GM23338 (cell line): ENCODE measurements at places on chromosomes 16 and 17. TPM values are rescaled to one million over a fixed set of nuclear protein-coding genes. Genes with fewer than 3 reads are reported as not detected.

TMEM235 gene
- not detected in 2 replicates for total RNA-seq

- no peak for DNase-seq
These were observed 7.9 kb downstream of the ESRP2 start for GRCh38 chr16:68227850-68228553.

DNA sequence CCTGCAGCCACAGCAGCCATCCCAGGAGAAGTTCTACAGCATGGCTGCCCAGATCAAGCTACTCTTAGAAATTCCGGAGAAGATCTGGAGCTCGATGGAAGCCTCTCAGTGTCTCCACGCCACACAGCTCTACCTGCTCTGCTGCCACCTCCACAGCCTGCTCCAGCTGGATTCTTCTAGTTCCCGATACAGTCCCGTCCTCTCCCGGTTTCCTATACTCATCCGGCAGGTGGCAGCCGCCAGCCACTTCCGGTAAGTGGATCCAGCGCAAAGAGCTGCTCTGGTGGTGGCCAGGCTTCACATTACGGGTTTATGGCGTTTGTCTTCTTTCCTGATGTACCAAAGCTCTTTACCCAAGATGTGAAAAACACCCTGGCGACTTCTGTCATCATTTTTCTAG is 3.6 kb downstream of the COG1 start:
- DNase-seq = peak; percentile 66

MAPT gene
- 1.1 and 1.7 TPM in 2 replicates for total RNA-seq

DNA sequence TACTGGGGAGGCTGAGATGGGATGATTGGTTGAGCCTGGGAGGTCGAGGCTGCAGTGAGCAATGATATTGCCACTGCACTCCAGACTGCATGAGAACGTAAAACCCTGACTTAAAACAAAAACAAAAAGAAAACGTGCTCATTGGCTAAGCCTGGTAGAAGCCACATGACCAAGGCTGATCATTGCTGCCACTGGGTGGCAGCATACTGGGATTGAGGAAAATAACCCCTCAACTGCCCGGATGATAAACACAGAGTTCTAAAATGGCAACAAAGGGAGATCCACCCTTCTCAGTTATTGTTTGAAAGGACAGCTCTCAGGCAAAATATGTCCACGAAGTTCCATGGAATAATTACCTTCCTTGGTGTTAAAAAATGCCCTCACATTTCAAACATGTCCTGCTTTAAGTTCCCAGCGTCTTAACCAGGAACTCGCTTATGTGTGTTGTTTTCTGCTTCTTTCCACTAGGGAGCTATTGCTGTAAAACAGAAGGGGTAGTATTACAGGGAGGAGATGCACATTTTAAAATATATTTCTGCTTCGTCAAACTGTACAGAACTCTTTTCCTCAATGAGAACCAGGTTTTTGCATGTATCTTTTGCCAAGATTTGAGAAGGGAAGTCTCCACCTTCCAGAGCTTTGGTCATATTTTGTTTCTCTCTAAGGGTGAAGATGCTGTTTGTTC is 675.3 kb downstream of the MAF start:
- DNase-seq = peak; percentile 64

- DNase-seq = no peak
These were observed 534.0 kb downstream of the MAF start for GRCh38 chr16:79066561-79066960.

ITGB3 gene
- 0.52 TPM in 1 of 2 replicates, not detected in the other for total RNA-seq

FOXJ1 gene
- total RNA-seq = 8.7 and 12.3 TPM in 2 replicates

DNA sequence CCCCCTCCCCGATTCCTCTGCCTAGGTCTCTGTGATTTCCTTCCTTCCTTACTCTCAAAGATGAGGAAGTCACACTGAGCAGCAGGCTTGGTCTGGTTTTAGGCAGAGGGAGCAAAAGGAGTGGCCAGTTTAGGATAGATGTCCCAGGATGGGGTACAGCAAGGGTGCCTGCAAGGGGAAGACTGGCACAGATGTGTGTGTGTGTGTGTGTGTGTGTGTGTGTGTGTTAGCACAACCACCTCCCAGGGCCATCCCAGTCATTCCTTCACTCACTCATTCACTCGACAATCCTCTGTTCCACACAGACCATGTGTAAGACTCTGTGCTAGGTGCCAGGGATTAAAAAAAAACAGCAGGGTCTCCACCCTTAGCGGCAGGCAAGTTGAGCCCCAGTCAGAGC is 35.9 kb downstream of the TMEM132E start:
- DNase-seq = no peak

DNA sequence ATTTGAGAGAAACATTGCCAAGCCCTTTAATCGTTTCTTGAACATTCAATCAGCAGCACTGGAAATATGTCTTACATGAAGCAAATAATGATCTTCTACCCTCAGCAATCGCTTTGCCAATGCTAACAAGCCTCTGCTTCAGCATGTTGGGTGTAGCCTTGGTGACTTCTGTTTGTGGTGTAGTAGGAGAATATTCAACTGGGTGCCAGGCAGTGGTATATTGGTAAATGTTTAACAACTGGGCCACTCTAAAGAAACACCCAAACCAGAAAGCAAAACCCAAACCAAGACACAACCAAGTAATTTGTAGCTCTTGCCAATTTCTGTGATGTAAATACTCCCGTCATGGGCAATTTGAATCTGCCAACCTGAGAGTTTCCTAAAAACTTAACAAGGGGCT is 9.7 kb downstream of the CDH13 start:
- no peak for DNase-seq

AIPL1 gene
- 0.17 and 0.43 TPM in 2 replicates for total RNA-seq

EFNB3 gene
- total RNA-seq = 7.7 and 11.5 TPM in 2 replicates

DNA sequence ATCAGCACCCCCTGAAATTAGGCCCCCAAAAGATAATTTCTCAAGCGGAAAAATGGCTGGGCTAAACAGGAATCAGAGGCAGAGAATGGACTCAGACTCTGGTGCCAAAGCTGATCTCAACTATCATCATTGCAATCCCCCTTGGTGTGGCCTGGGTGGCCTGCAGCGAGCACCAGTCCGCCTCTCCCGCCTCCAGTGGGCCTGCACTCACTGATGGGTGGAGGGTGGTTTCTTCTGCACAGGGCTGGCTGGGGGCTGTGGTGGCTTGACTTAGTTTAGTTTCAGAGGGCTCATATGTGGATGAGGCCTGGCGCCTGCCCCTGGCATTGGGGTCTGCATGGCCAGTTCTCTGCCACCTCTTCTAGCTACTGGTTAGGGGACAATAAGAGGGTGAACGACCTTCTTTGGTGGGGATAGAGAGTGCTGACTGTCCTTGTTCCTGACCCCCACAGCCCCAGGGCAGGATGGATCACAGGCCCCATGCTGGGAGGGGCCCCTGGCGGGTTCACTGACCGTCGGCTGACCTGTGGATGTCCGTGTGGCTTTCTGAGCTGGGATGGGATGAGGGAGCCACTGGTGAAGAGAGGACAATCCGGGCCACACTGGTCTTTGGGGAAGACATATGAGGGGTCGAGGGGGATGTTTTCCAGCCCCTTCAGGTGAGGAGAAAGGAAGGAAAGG is 62.7 kb downstream of the SNX20 start:
- no peak for DNase-seq

DNA sequence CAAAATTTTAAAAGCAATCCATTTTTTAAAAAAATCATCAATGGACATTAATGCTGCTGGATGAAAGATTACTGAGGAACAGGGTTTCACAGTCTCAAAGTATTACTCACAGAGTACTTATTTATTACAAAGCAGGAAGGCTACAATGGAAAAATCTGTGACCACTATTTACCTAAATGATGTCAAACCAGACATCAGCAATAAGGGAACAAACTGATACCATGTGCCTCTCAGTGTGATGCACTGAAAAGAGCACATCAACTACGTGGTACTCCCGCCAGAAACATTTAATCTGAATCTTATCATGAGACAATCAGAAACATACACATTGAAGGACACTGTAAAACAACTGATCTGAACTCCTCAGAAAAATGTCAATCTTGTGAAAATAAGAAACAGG is 124.2 kb downstream of the PARN start:
- DNase-seq = no peak

DNA sequence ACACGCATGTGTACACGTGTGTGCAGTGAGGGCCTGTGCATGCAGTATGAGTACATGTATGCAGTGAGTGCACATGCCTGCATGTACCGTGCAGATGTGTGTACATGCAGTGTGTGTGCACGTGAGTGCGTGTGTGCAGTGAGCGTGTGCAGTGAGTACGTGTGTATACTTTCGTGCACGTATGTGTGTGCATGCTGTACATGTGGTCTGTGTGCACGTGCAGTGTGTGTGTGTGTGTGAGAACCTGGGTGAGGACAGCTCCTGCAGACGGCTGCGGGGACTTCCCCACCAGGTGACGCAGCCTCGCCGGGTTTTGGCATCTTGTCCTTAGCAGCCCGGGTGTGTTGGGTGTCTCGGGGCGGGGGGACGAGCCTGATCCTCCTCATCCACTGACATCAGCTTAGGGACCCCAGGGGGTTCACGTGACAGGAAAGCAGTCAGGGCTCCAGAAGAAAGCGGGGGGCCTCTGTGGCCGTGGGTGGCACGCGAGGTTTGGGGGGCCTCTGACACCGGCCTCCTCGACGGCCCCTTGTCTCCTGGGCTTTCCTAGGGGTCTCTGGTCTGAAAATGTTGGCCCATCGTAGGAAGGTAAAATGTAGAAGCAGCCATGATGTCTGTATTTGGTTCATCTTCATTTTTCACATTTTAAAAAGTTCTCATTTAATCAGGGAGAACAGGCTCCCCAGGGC is 119.6 kb upstream of the ZNF750 start:
- no peak for DNase-seq

DNA sequence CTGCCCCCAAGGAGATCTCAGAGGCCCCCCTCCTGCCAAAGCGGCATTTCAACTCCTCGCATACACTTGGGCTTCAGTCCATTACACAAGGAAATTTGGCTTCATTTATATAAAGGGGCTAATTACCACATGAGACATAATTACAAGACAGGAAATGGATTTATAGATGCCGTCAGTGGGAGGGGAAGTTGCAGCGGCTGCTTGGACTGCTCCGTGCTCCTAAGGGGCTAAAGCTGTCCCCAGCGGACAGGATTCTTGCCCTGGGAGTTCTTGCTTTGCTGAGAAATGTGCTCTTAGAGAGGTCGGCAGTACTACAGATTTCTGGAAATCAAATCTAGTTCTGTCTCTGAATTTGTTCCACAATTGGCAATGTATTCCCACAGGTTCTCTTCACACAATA is 57.2 kb upstream of the NLK start:
- DNase-seq = no peak

- peak; percentile 52 for DNase-seq
These were observed 22.1 kb downstream of the PMFBP1 start for GRCh38 chr16:72149676-72150464.

DNA sequence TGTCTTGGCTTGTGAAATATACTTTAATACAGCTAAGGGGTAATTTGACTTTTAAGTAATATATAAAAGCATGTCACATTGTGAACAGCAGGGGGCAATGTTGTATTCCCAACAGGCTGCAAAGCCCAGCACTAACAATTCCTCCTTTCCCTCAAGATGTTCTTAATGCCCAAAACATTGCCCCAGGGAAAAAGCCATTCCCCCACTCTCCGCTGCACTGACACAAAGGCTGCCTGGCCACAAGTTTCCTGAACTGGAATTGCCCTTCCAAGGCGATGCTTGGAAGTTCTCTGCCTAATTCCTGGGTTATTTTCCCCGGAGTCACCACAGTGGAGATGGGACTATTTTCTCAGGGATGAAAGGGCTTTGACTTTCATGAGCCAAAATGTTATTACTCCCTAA is 27.2 kb downstream of the CLEC16A start:
- DNase-seq = peak; percentile 91

PERCC1 gene
- not detected in 2 replicates for total RNA-seq

DNA sequence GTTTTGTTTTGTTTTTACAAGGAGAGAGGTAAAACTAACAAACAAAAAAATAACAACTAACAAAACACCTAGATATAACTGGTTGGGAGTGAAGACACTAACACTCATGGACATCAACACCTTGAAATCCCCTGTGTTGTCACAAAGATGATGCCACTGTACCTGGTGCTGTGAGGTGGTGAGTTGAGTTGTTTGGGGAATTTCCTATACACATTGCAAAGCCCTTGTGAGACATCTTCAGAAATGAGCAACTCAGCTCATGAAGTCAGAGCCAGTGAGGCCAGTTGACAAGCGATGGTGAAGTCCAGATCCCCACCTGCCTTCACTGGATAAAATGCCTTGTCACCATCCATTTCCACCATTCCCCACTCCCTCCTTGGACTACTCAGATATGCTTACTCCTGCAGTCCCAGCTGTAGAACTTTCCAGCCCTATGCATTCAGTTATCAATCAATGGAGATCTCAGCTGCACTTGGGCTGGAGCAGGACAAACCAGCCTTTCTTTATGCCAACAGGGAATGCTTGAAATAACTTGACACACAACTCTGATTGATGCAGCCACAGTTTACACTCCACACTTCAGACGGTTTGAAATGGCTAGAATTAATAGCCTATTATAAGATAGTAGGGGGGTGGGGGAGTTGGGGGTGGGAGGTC is 22.2 kb downstream of the ANKFN1 start:
- no peak for DNase-seq

UBE2O gene
- 73.7 and 79.4 TPM in 2 replicates for total RNA-seq

OR4D1 gene
- total RNA-seq = 0.08 and 0.10 TPM in 2 replicates

DNA sequence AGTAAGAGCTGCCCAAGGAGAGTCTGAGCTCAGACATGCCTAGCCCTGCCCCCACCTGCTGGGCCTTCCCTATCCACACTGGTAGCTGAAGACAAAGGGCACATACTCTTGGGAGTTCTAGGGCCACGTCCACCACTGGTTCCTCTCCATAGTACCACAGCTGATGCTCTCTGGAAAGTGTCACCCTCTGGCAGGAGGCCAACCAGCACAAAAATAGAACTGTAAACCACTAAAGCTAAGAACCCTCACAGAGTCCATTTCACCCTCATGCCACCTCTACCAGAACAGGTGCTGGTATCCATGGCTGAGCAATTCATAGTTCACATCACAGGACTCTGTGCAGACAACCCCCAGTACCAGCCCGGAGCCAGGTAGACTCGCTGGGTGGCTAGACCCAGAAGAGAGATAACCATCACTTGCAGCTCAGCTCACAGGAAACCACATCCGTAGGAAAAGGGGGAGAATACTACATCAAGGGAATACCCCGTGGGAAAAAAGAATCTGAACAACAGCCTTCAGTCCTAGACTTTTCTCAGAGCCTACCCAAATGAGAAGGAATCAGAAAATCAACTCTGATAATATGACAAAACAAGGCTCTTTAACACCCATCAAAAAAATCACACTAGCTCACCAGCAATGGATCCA is 115.3 kb downstream of the CEP112 start:
- no peak for DNase-seq

GRCh38 chr17:78272181-78272913 is 40.9 kb downstream of the TMEM235 start:
- peak; percentile 80 for DNase-seq

- DNase-seq = peak; percentile 48
These were observed 9.4 kb downstream of the TIGD7 start for GRCh38 chr16:3295783-3296182.

GRCh38 chr17:68750208-68750562 is 149.0 kb upstream of the FAM20A start:
- DNase-seq = no peak

UTS2R gene
- 0.49 and 0.82 TPM in 2 replicates for total RNA-seq
